ENCODE measurements at places on chromosomes 1 and 21.

GRCh38 chr1:111538343-111539025 lies 35.1 kb upstream of the ADORA3 start:
- no peak for DNase-seq

DNA sequence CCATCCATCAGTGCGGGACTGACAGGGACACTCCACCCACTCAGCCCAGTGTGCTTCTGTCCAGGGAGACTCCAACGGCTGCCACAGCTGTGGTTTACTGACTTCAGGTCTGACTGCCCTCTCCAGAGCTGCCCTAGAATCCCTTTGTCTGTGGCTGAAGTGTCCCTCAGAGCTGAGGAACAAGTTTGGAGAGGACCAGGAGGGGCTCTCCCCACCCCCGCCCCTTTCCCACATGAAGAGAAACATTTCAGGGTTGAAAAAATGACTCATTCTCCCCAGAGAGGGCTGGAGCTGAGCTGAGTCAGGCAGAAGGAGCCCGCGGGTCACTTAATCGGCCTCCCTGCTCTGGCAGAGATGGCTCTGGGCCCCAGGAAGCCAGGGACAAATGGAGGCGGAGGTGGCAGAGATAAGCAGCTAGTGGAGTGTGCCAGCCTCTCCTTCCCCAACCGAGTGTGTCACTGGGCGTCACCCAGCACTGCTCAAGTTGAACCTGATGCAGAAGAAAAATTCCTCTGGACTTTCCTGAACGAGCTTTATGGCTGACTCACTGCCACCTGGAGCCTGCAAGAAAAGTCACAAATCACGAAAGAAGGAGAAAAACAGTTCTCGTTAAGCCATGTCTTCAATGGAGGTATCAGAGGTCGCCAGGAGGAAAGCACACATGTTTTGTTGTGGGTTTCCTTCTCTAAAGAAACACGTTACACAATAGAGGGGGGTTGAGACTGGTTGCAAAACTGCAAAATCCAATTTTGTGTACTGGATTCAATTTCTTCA lies 34.3 kb upstream of the ECE1 start:
- DNase-seq, result peak; percentile 64

DNA sequence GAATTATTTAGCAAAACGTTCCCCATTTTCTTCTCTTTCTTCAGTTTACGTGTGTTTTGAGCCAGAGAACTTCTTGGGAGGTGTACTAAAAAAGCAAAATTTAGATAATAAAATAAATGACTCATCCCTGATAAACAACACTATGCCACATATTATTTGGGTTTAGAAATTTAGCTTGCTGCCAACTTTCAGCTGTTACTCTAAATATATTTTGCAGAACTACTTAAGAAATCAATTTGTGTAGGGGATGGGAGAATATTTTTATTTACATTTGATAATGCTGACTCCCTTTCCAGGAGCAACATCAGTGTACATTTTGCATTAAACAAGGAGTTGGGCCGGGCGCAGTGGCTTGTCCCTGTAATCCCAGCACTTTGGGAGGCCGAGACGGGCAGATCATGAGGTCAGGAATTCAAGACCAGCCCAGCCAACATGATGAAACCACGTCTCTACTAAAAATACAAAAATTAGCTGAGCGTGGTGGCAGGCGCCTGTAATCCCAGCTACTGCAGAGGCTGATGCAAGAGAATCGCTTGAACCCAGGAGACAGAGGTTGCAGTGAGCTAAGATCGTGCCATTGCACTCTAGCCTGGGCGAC lies 151.4 kb upstream of the ZRANB2 start:
- no peak for DNase-seq

- no peak for DNase-seq
These were observed 45.9 kb downstream of the MARK1 start for GRCh38 chr1:220573836-220574235.

- no peak for DNase-seq
These were observed 51.1 kb upstream of the PDC start for GRCh38 chr1:186511761-186512637.

Measured in activated CD4-positive, CD25-positive, alpha-beta regulatory T cell treated with anti-CD3 and anti-CD28 coated beads, Interleukin-2, amount 50 U/mL, for 72 hours (primary cell).